ENCODE measurements at places on chromosomes 1 and 21.
A peak's percentile ranks its signal among the peaks of the same experiment; 100 is the strongest.

DNA sequence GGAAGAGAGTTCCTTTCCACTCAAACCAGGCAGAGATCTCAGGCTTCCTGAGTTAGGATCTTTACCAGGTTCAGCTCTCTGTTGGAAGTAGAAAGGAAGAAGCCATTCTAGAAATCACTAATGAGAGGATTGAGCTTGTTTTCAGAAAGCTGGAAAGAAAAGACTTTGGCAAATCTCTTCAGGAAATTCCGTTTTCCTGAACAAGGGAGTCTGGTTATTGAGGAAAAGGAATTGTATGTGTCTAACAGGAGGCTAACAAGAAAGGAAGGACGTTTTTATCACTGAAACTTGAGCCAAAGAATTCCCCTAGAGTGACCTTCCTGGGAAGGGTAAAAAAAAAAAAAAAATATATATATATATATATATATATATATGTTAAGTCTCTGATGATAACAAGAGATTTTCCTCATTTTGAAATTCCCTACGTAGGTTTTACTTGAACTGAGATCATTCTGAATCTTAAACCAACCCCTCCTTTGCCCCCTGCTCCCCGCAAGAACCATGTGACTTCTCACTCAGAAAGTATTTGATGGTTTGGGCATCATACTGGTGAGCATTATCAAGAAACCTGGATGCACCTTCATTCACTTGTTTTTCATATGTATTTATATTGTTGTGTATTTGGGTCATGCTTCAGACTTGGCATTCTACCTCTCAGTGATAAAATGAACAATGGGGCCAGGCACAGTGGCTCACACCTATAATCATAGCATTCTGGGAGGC is 98.4 kb upstream of the BMP8A start:
- no peak for DNase-seq
- H3K27me3 ChIP-seq, result no peaks in the 10 kb centered on the region
- H3K27ac ChIP-seq, result no peak overlapping the region
- H3K4me1 ChIP-seq, result peaks cover 67% of the 10 kb centered on the region
- H3K4me3 ChIP-seq, result no peak overlapping the region
- peaks cover 48% of the 10 kb centered on the region for H3K36me3 ChIP-seq

GRCh38 chr1:32365445-32365844 is 3.1 kb downstream of the TSSK3 start:
- peaks cover 5% of the 10 kb centered on the region for H3K4me1 ChIP-seq
- H3K27me3 ChIP-seq, result peaks cover 7% of the 10 kb centered on the region
- H3K4me3 ChIP-seq, result no peak overlapping the region
- peaks cover 5% of the 10 kb centered on the region for H3K36me3 ChIP-seq
- no peak overlapping the region for H3K27ac ChIP-seq

DNA sequence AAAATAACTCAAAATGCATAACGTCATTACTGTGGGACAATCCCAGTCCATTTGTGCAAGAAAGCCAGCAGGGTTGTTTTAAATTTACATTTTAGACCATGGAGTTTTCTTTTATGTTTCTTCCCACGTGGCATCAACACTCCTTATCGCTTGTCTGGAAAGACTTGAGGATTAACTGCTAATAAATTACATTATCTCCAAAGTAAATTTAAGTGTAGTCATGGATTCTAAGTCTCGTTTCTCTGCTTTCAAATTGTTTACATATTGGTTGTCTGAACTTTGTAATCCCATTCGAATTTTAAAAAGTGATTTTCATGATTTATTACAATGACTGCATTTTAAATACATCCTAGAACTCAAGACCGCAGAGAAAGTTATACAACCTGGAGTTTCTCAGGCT is 119.3 kb upstream of the ADAMTS5 start:
- H3K4me1 ChIP-seq, result no peaks in the 10 kb centered on the region
- H3K4me3 ChIP-seq, result no peak overlapping the region
- no peak overlapping the region for H3K27ac ChIP-seq
- no peaks in the 10 kb centered on the region for H3K27me3 ChIP-seq

- no peak overlapping the region for H3K27ac ChIP-seq
- no peaks in the 10 kb centered on the region for H3K27me3 ChIP-seq
- no peak for DNase-seq
- H3K4me1 ChIP-seq, result no peaks in the 10 kb centered on the region
- no peak overlapping the region for H3K4me3 ChIP-seq
- H3K36me3 ChIP-seq, result no peaks in the 10 kb centered on the region
Observed at GRCh38 chr1:103250441-103250861, 142.1 kb upstream of the COL11A1 start.

DNA sequence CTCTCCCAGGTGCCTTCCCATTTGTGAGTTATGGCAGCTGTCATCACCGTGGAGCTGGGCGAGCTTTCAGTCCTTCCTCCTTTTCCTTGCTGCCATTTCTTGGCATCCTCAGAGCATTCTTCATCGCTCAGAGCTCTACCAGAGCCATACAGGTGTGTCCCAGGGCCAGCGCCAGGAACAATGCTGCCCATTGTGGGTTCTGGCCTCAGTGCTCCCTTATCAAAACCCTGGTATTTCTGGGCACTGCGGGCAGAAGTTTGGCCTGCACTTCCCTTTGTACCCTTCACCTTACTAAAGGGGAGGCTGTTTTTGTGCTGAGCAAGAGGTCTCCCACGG is 28.5 kb downstream of the RASSF5 start:
- H3K4me1 ChIP-seq, result peaks cover 1% of the 10 kb centered on the region
- no peaks in the 10 kb centered on the region for H3K27me3 ChIP-seq
- DNase-seq, result no peak
- no peaks in the 10 kb centered on the region for H3K36me3 ChIP-seq
- H3K27ac ChIP-seq, result no peak overlapping the region

DNA sequence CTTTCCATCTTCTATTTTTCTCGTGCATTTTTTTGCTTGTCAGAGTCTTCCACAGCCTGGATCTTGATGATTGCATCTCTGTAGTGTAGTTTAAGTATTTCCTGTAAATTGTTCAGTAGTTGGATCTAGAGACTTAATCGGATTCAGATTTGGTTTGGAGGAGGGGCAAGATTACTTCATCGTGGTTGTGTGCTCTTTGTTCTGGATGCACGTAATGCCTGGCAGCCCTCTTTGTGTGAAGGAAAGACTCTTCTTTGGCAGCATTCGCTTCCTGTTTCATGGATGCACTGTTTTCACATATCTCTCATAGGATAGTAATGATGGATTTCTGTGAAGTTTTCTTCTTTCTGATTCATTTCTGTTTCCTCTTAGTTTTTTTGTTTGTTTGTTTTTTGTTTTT is 14.2 kb downstream of the SEMA4A start:
- H3K27me3 ChIP-seq, result no peaks in the 10 kb centered on the region
- peaks cover 16% of the 10 kb centered on the region for H3K36me3 ChIP-seq
- H3K4me3 ChIP-seq, result no peak overlapping the region
- H3K4me1 ChIP-seq, result peaks cover 4% of the 10 kb centered on the region

DNA sequence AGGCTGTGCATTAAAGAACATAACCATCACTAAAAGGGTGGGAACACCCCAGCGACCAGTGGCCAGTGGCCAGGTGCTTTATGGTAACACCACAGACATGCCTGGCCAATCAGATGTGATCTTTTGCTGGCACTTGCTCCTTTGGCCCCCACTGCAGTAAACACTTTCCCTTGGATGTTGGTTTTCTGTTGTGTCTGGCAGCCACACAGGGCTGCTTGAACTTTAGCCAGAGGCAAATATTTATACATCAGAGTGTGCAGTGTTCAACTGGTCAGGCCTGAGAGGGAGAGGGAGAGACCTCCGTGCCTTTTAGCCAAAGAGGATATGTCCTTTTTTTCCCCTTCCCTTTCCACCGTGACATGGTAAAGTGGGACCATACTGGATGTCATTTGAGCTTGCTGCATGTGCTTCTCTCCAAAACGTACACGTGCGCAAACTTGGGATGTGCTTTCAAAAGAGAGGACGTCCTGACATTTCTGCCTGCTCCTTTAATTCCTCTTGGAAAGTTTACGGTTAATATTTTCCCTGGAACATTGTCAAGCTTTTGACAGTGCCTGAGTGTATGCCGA is 101.2 kb downstream of the NFIA start:
- H3K4me3 ChIP-seq, result no peak overlapping the region
- H3K4me1 ChIP-seq, result no peaks in the 10 kb centered on the region
- no peaks in the 10 kb centered on the region for H3K27me3 ChIP-seq
- no peak for DNase-seq
- no peak overlapping the region for H3K27ac ChIP-seq
- H3K36me3 ChIP-seq, result no peaks in the 10 kb centered on the region

GRCh38 chr1:230097370-230097769 is 30.3 kb downstream of the GALNT2 start:
- peaks cover 3% of the 10 kb centered on the region for H3K4me1 ChIP-seq
- no peak for DNase-seq
- H3K36me3 ChIP-seq, result peaks cover 5% of the 10 kb centered on the region

DNA sequence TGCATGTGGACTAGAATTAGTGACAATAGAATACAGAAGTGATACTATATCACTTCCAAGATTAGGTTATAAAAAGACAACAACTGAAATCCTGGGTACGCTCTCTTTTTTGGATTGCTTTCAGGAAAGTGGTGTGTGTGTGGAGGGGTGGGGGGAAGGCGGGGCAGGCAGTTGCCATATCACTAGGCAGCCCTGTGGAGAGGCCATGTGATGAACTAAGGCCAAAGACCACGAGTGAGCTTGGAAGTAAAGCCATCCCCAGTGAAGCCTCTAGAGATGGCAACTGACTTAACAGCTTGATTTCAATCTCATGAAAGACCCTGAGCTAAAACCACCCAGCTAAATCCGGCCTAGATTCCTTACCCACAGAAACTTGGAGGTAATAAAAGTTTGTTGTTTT is 6.2 kb upstream of the ASPM start:
- no peaks in the 10 kb centered on the region for H3K36me3 ChIP-seq
- no peak for DNase-seq
- H3K4me1 ChIP-seq, result no peaks in the 10 kb centered on the region
- no peak overlapping the region for H3K27ac ChIP-seq
- H3K27me3 ChIP-seq, result no peaks in the 10 kb centered on the region

DNA sequence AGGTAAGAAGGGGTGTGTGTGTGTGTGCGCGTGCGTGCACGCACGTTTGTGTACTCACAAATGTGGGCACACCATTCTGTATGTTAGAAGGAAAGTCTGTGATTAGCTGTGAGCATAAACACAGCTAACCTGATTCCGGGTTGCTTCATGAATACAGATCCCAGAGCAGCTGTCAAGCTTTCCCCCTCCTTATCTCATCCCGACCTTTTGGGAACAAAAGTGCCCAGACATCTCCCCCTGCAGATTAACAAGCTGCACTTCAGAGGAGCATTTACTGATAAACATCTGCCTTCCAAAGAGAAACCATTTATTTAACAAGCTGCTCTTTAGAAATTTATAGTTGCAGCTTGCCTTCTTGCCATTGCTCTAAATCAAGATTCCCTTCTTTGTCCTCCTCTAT is 97.0 kb downstream of the MT1HL1 start:
- no peak overlapping the region for H3K27ac ChIP-seq
- no peak overlapping the region for H3K4me3 ChIP-seq
- H3K36me3 ChIP-seq, result peaks cover 3% of the 10 kb centered on the region
- H3K27me3 ChIP-seq, result peaks cover 2% of the 10 kb centered on the region
- no peaks in the 10 kb centered on the region for H3K4me1 ChIP-seq
- no peak for DNase-seq

DNA sequence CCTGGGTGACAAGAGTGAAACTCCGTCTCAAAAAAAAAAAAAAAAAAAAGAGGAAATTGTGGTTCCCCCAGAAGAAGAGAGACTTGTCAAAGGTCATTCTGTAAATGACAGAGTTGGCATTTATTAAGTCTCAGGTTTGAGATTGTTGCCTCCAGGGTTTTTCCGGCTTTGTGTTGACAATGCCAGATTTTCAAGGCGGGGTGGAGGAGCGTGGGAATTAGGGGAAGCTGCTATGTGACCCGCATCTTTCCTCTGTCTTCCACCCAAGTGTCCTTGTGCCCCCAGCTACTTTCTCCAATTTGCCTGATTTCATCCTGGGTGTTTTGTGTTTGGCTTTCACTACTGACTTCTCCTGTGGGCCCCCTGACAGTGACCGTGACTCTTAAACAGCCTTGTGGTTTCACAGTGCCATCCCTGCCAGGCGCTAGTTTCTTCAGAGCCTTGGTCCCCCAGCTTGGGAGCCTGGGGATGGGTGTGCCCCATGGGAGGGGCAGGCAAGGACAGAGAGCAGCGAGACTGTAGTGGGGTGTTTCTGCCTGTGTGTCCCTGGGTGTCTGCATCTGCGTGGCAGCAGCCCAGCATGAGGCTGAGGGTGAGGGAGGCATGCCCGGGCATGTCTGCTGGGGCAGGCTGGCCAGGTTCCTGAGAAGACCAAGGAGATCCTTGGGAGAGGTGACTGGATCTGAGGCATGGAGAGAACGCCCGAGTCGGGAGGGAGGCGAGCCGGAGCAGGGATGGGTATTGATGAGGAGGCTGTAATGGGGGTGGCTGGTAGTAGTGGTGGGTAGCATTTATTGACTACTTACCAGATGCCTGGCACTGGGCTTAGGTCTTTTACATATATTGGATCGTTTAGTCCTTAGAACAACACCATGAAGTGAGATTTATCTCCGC is 46.3 kb downstream of the IER5 start:
- peak overlapping the region; percentile 90 for H3K27ac ChIP-seq
- H3K27me3 ChIP-seq, result no peaks in the 10 kb centered on the region
- peak; percentile 63 for DNase-seq
- no peaks in the 10 kb centered on the region for H3K36me3 ChIP-seq
- H3K4me1 ChIP-seq, result peaks cover 71% of the 10 kb centered on the region

DNA sequence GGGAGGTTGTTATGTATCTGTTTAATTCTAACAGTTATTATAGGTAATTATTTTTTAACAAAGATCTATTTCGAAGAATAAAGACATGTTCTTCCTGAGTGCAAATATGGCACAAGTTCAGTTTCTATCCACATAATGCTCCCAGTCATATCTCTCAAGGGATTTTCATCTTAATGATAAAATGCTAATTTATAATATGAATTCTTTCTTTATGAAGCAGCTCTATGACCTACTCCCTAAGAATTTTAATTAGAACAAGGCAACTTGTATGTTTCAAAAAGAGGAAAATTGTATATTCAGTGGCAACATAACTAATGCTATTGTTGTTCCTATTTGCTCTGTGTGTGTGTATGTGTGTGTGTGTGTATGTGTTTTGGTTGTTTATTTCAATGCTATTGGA is 1222.1 kb upstream of the NCAM2 start:
- H3K27ac ChIP-seq, result no peak overlapping the region
- no peaks in the 10 kb centered on the region for H3K4me1 ChIP-seq
- no peaks in the 10 kb centered on the region for H3K27me3 ChIP-seq

GRCh38 chr1:168623003-168623828 is 46.8 kb downstream of the XCL1 start:
- no peaks in the 10 kb centered on the region for H3K36me3 ChIP-seq
- H3K4me3 ChIP-seq, result no peak overlapping the region
- peaks cover 10% of the 10 kb centered on the region for H3K27me3 ChIP-seq
- no peak for DNase-seq
- no peak overlapping the region for H3K27ac ChIP-seq

DNA sequence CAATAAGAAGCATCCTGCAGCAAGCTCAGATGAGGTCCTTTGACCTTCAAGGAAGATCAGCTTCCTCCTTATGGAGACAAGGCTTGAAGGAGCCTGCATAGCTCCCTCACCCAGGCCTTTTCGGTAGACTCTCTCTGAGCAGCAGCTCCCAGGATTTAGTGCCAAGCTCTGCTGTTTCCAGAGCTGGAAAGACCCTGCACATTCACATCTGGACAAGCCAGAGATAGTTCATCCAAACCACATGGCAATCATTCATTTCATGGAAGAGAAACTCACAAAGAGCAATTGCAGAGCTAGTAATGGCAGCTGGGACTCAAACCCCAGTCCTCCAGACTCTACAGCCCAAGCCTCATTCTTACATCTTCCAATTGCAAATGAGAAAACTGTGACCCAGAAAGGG is 76.4 kb upstream of the EDN2 start:
- H3K27me3 ChIP-seq, result no peaks in the 10 kb centered on the region
- no peak overlapping the region for H3K27ac ChIP-seq
- H3K4me1 ChIP-seq, result peaks cover 6% of the 10 kb centered on the region

- peaks cover 2% of the 10 kb centered on the region for H3K4me1 ChIP-seq
- peak overlapping the region; percentile 70 for H3K4me3 ChIP-seq
- DNase-seq, result no peak
- peak overlapping the region; percentile 81 for H3K27ac ChIP-seq
- no peaks in the 10 kb centered on the region for H3K27me3 ChIP-seq
- no peaks in the 10 kb centered on the region for H3K36me3 ChIP-seq
Observed at GRCh38 chr21:24428591-24429199, 1178.6 kb downstream of the MRPL39 start.
